ENCODE measurements at places on chromosomes 6 and 20. TPM values are rescaled to one million over a fixed set of nuclear protein-coding genes. Genes with fewer than 3 reads are reported as not detected.
A peak's percentile ranks its signal among the peaks of the same experiment; 100 is the strongest.

- DNase-seq: no peak
Observed at GRCh38 chr20:22346716-22347115, 237.7 kb downstream of the FOXA2 start.

GRCh38 chr6:125151700-125152099 lies 1.9 kb upstream of the TPD52L1 start:
- no peak for DNase-seq

DNA sequence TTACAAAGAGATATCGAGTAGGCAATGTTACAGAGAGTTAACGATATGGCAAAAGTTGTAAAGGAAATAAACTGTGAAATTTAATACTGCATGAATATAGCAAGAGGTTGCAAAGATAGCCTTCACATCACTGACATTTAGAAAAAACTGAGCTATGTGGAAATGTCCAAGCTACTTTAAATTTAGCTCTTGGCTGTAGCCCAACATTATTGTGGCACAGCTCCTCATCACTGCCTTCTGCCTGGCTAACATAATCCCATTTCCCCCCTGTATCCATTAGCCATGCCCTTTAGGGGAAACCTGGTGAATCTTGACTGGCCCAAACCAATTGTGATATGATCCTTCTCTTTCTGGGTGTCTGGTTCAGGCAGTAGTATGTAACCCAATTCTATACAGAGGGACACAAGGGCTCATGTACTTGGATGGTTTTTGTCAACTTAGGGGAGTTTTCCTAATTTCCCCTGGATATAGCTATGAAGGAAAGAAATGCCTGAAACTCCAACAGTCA lies 115.4 kb downstream of the PFDN4 start:
- DNase-seq: no peak

- DNase-seq: no peak
Observed at GRCh38 chr6:124441450-124441849, 520.8 kb upstream of the RNF217 start.

DNA sequence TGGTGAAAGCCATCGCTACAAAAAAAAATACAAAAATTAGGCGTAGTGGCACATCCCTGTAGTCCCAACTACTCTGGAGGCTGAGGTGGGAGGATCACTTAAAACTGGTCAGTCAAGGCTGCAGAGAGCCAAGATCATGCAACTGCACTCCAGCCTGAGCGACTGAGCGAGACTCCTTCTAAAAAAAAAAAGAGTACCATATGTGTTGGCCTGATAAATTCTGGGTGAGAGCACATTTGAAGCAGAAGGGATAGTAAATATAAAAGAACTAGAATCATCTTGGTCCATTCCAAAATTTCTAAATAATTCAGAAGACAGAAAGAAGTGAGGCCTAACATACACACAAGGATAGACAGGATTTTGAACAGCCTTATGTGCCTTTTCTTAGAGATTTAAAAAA lies 2.2 kb downstream of the IBTK start:
- DNase-seq: no peak

- DNase-seq: no peak
Observed at GRCh38 chr6:36136551-36136950, 6.2 kb downstream of the MAPK13 start.

GRCh38 chr20:46304361-46304760 lies 3.9 kb downstream of the CDH22 start:
- no peak for DNase-seq

DNA sequence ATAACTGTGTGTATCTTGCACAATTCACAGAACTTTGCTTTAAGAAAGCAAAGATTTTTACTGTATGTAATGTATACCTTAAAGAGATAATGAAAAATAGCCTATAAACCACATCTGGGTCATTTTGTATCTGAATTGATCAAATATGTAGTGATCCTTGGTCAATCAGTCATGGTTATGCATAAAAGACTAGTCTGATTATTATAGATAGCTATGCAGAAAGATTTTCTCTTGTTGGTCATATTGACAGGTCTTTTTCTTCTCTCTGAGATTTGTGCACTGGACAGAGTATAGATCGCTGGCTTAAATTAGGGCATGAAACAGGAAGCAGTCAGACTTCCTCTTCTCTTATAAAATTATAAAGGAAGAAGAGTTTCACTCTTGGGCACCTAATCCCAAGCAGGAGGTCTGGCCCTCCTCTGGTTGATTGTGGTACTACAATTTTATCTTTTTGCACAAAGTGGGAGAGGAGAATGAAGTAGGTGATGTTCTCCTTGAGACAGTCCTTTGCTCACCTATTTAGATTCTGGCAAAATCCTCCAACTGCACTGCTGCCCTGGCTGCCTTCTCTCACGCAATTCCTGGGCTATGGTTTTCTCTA lies 380.9 kb upstream of the RGS17 start:
- DNase-seq: no peak

- DNase-seq: no peak
Observed at GRCh38 chr6:35808688-35809087, 3.5 kb downstream of the LHFPL5 start.

DNA sequence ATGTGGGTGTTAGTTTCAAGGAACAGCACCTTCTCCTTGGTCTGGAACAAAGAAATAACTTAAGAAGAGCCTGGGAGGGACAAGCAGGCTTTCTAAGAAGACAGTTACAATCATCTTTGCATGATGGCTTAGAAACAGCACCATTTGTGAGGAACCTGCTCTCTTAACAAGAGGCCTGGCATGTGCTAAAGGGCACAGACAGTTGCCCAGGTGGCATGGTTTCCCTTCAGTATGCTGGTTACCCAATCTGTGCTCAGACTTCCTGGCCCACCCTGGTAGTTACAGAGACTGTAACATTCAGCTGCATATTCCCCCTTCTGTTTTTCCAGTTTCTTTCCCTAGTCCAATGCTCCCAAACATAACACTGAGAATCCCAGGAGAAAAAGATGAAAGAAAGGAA lies 84.0 kb downstream of the CHD6 start:
- no peak for DNase-seq

DNA sequence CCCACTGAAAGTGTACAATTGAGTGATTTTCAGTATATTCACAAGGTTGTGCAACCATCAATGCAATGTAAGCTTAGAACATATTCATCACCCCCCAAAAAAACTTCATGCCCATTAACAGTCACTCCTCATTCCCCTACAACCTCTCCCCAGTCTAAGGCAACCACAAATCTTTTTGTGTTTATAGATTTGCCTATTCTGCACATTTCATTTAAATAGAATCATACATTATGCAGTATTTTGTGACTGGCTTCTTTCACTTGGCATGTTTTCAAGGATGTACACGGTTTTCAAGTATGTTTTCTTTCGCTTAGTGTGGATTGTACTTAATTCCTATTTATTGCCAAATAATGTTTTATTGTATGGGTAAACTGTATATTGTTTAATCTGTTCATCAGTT lies 329.3 kb upstream of the RNF24 start:
- DNase-seq: no peak

DNA sequence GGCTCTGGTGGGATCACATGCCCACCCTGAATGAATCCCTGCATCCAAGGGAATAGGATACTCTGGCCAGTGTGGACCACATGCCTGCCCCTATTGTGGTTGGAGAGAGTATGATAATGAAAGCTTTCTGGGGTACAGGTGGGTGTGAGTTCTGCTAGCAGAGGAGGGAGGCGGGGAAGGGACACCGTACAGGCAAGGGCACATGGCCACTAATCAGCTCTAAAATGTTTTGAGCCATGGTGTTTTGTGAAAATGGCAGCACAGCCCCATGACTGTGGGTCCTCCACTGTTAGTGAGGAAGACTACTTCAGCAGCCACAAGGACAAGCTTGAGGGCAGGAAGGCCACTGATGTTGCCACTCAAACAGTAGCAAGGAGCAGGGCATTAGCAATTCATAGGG lies 11.9 kb upstream of the DHX35 start:
- DNase-seq: no peak

DNA sequence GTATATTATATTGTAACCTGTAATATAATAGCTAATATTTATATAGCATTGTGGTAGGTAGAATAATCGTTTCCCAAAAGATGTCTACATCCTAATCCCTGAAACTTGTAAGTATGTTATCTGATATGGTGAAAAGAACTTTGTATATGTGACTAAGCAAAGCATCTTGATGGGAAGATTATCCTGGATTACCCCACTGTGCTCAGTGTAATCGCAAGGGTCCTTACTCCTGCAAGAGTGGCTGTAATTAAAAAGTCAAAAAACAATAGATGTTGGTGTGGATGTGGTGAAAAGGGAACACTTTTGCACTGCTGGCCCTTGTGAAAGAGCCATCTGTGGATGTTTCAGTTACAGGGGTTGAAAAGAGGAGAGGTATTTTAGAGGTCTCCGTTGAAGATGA lies 95.2 kb downstream of the EDN1 start:
- no peak for DNase-seq

DNA sequence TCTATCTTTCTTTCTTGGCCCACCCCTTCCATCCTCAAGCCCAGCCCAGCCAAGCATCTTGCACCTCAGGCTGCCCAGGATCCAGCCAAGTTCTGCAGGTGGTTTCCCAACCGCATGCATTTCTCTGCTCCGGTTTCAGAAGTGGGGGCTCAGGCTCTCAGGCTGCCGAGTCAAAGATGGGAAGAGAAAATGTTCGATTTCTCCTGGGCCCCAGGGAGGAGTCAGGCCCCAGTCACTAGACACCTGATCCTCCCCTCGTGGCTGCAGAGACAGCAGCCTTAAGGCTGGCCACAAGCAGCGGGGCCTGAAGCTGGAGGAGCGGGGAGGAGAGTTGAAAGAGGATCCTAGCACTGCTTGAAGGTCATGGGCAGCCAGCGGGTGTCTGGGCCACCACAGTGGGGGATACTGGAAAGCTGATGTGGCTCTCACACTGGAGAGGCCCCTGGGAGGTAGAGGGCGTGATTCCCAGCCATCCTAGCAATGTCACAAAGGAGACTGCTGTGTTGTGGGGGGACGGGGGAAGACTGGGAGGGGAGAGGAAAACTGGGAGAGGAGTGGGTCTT lies 42.2 kb upstream of the ZFAND3 start:
- no peak for DNase-seq

DNA sequence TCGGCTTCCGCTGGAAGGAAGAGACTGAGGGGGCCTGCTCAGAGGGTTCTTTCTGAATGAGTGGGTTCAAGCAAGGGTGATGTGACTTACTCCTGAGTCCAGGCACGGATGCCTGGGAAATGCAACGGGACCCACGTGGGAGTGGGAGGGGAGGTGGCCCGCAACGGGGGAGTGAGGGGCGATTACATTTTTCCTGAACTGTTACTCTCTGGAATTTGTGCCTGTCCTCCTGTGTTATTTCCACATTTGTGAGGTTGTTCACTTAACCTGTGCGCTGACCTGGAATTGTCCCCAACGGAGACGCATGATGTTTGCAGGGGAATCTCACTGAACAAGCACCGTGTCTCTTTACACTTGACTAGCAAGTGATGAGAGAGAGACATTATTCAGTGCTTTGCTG lies 209.4 kb downstream of the CDH4 start:
- no peak for DNase-seq

DNA sequence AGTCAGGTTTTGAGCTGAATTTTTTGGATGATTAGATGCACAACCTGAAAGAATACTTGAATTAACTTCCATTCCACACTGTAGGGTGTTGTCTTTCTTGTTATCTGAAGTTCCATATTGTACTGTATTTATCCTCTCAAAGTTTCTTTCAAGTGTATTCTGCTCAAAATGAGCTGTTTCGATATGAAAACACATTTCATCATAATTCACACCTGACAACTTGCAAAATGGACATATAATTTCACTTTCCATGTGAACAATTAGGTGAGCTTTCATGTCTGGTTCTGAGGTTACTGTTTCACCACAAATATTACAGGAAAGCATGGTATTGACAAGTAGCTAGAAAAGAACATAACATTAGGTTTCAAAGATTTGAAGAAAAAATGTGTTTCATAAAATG lies 1.7 kb downstream of the ZUP1 start:
- no peak for DNase-seq

- no peak for DNase-seq
Observed at GRCh38 chr6:148239801-148240460, 102.7 kb upstream of the SASH1 start.

- peak; percentile 64 for DNase-seq
Observed at GRCh38 chr20:23143098-23143497, 57.0 kb upstream of the CD93 start.

GRCh38 chr6:11613336-11613735 lies 75.8 kb downstream of the TMEM170B start:
- DNase-seq: no peak

DNA sequence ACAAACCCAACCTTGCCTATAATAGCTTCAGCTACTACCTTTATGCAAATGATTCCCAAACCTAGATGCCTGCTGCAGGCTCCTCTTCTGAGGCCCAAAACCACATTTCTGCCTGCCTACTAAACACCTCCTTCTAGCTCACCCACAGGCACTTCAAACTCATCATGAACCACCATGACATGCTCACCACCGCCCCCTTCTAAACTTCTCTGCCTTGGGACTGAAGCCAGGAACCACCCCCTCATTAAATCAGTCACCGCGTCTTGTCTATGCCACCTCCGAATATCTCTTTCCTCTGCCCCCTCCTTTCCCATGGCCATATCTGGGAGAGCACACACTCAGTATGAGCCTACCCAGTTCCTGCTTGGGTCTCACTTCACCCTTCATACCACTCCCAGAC lies 101.2 kb downstream of the SNAP25 start:
- no peak for DNase-seq

DNA sequence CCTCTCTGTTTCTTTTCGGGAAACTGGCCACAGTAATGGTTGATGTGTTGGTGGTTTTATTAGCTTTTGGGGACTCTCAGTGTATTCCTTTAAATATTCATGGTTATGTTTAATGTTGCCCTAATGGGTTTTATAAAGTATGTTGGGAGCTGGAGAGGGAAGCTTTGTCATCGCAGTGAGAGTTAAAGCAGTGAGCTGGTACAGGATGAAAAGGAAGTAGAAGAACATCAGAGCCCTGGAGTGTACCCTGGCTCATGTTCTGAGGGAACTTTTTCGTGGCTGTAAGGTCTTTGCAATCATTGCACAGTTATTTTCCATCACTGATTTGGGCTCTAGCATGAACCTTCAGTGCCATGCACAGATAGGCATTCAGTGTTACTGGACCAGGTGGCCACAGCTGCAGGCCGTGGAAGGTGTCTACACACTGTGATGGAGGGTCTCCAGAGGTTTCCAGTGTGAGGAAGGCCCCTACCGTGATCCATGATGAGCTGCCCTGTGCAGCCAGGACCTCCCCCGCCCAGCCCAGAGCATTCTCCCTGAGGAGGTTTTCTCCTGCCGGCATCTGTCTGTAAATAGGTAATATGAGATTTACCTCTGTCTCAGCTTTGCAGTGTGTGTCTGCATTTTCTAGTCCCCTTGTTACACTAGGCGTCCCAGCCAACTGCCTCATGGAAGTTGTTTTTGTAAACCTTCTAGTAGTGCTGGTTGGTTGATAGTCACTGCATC lies 22.4 kb upstream of the TMEM217 start:
- no peak for DNase-seq

Gene SERPINB1
- 62.0 TPM for total RNA-seq

Gene SOX18
- total RNA-seq: 30.1 TPM

Gene ZSCAN26
- total RNA-seq: 17.2 TPM

Gene ZC3H12D
- 1.6 TPM for total RNA-seq

Gene TCP11
- total RNA-seq: not detected

Gene NHLRC1
- 1.9 TPM for total RNA-seq

Gene SLC22A3
- total RNA-seq: 36.0 TPM

Gene VPS16
- 43.2 TPM for total RNA-seq
